Epithelial cell of proximal tubule (primary cell): ENCODE measurements at places on chromosomes 13 and 19. TPM values are rescaled to one million over a fixed set of nuclear protein-coding genes. Genes with fewer than 3 reads are reported as not detected.

DNA sequence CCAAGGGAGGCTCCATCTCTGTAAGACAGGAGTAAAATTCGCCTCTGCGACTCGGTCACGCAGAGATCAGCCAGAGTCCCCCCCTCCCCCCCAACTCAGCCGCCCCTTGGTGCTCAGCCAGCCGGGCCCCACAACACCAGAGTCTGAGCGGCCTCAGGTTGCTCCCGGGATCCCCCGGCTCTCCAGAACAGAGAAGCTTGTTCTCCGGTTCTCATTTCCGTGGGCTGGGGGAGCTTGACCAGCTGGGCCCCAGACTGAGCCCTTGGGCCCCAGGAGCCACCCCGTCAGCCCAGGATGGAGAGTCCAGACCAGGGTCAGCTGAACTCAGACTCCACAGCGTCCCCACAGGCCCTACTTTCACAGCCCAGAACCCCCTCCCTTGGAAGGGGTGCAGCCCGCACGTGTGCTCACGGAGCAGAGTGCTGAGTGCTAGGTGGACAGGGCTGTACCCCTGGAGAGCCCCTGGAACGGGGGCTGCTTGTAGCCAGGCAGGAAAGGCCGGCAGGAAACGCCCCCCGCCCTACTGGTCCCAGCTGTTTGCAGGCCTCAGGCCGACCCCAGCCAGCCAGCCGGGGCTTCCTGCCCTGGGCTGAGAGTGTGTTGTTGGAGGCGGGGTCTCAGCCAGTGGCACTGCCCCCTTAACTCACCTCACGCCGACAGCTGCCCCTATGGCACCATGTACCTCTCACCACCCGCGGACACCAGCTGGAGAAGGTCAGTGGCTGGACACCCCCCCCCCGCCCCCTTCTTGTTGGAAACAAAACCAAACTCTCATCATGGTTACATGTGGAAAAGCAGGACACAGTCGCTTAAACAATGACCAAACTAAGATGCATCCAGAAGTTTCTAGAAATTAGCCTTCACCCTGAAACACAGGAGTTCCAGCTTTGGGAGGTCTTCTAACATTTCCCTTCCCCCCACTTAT is 44.4 kb downstream of the COMP start:
- no peak for DNase-seq

DNA sequence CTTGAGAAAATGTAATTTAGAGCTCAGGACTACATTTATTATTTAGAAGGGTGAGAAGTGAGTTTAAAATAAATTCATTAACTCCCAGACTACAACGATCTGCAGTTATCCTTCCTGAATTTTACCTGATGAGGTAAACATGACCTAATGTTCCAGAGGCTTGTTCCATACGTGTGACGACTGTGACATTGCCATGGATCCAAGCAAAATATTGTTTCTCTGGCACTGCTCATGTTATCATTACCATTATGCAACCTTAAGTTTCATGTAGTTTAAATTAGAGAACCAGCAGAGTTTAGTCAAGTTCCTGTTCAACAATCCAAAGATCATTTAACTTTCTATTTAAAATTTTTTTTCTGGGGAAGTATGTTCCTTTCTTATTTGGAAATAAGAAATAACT is 279.6 kb downstream of the KLF5 start:
- no peak for DNase-seq

GRCh38 chr13:68690567-68690966 is 1417.1 kb upstream of the ATXN8OS start:
- no peak for DNase-seq

- DNase-seq = no peak
Observed at GRCh38 chr19:296476-297225, 5.4 kb upstream of the PLPP2 start.

- no peak for DNase-seq
Observed at GRCh38 chr13:23724196-23724970, 154.2 kb downstream of the TNFRSF19 start.

GRCh38 chr19:43506629-43507028 is 2.1 kb upstream of the PHLDB3 start:
- DNase-seq = no peak

DNA sequence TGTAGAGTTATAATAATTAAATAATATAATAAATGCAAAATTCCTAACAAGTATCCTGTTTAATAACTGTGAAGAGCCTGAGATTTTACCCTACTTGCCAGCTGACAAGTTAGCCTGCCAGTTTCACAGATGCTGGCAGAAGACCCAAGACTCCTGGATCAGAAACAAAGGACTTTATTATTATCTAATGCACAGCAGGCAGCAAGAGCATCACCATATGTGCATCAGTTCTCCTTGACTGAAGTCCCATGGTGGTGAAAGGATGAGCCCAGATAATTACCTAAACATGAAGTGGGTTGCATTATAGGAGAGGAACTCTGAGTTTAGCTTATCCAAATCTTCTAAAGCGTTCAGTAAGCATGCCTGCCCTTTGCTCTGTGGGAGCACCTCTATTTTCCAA is 39.1 kb upstream of the MTIF3 start:
- no peak for DNase-seq

DNA sequence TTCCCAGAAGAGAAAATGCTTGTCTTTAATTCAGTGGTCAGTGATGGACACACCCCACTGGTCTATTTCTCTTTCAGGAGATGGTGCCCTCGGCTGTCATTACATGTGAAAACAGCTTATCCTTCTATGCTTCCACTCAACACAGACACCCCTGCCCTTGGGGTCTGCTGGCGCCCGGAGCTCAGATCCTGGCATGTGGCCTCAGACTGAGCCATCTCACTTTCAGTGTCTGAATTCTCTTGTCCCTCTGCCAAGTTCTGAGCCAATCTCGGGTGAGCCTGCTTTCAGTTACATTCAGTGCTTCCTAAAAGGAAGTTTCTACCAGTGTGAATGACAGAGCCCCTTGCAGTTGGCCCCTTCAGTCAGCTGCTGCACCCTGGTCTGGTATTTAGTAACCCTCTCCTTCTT is 293.6 kb downstream of the DNAJC15 start:
- no peak for DNase-seq

- no peak for DNase-seq
Observed at GRCh38 chr19:4728871-4729270, 5.2 kb upstream of the DPP9 start.

GRCh38 chr19:13748169-13748828 is 16.0 kb upstream of the MRI1 start:
- DNase-seq = no peak

DNA sequence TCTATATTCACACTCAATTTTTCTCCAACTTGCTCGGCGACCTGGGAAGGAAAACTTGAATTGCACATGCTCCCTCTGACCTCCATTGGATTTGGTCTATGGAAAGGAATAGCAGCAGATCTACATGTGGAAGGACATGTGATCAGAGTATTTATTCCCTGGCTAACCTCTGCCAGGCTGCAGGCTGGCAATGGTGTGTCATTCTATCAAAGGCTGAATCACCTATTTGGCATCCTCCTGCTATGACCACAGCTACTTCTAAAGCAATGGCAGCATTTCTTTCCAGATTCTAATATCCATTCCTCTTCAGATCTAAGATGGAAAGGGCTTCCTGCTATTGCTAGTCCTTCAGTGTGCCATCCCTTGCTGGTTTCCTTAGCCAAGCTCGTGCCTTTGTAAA is 144.3 kb upstream of the FREM2 start:
- DNase-seq = peak; percentile 60

GRCh38 chr19:8686549-8686948 is 12.0 kb downstream of the ACTL9 start:
- DNase-seq = no peak

DNA sequence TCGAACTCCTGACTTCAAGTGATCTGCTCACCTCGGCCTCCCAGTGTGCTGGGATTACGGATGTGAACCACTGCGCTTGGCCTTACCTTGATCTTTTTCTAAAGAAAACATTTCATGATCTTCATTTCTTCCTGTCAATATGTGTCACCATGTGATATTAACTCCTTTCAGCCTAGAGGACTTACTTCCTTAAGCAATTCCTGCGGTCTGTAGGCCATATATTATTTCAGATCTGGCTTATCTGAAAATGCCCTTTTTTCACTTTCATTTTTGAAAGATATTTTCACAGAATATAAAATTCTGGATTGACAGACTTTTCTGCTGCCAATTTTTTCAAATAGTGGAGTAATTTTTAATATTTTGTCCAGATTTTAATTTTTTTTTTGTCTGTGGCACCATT is 2.0 kb upstream of the GPR32 start:
- no peak for DNase-seq

GRCh38 chr13:33348366-33348765 is 62.8 kb upstream of the STARD13 start:
- DNase-seq = no peak

GRCh38 chr19:9847087-9847671 is 12.1 kb downstream of the PIN1 start:
- DNase-seq = no peak

GRCh38 chr13:103238441-103238840 is 172.2 kb upstream of the SLC10A2 start:
- DNase-seq = no peak

- no peak for DNase-seq
Observed at GRCh38 chr13:44171861-44172260, 201.8 kb upstream of the SERP2 start.

GRCh38 chr13:22298530-22298929 is 627.7 kb downstream of the FGF9 start:
- no peak for DNase-seq

- no peak for DNase-seq
Observed at GRCh38 chr19:3507371-3508120, 1.4 kb downstream of the FZR1 start.

DNA sequence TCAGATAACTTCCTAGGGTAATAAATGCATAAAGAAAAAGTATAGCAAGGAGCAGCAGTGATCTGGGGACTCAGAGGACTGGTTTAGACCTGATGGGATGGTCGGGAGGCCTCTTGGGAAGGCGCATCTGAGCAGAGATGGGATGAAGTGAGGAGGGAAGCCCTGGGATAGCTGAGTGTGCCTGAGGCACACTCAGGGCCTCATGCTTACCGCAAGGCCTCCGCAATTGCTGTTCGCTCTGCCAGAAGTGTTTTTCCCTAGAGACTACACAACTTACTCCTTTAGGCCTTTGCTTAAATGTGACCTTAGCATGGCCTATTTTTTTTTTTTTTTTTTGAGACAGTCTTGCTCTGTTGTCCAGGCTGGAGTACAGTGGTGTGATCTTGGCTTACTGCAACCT is 4.1 kb upstream of the DLL3 start:
- DNase-seq = no peak

GRCh38 chr13:59210543-59210942 is 953.2 kb downstream of the DIAPH3 start:
- no peak for DNase-seq

GRCh38 chr13:23718996-23719395 is 148.8 kb downstream of the TNFRSF19 start:
- DNase-seq = no peak

DNA sequence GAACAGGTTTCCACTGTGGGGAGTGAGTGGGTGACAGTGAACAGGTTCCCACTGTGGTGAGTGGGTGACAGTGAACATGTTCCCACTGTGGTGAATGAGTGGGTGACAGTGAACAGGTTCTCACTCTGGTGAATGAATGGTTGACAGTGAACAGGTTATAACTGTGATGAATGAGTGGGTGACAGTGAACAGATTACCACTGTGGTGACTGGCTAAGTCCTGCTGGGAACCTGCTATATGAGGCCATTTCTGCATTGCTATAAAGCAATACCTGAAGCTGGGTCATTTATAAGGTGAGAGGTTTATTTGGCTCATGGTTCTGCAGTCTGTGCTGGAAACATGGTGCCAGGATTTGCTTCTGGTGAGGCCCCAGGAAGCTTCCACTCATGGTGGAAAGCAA is 637.1 kb downstream of the UQCRFS1 start:
- DNase-seq = no peak

GRCh38 chr19:14699641-14700040 is 9.8 kb downstream of the ZNF333 start:
- DNase-seq = no peak

DNA sequence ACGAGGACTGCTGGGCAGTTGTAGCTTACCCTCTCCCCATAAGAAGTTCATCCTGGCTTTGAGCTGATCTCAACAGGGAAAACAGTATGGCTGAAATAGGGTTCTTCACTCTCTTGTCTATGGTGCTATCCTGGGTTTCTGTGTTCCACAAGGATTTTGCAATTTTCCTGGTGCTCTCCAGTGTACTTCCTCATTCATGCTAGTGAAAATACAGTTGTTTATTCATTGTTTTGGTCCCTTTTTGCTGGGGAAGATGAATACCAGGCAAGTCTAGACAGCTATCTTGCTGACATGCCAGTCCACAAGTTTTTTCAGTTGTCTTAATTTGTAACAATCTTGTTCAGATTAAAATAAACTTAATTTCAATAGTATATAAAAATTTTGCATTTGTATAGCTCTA is 306.5 kb downstream of the DLEU7 start:
- no peak for DNase-seq

GRCh38 chr19:2488405-2488941 is 12.5 kb downstream of the GADD45B start:
- no peak for DNase-seq

DNA sequence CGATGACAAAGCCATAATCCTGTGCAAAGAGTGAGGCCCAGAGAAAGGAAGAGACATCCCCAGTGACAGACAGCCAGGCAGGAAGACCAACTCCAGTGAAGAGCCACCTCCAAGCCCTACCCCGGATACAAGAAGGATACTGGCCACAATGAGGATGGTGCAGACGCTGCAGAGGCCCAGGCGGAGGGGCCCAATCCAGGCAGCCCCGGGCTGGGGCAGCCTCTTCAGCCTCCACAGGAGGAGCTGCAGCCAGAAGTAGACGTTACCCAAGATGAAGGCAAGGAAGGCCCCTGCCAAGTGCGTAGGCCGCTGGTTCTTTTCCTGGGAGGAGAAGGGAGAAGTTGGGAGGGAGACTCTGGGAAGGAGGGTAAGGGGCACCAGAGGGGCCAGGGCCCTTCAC is 8.5 kb downstream of the TMEM150B start:
- no peak for DNase-seq

The BORCS8 gene
- 26.0 and 27.4 TPM in 2 replicates for total RNA-seq

The LHB gene
- total RNA-seq = 3.6 TPM in 1 of 2 replicates, not detected in the other

The PSG1 gene
- total RNA-seq = 0.06 TPM in 1 of 2 replicates, not detected in the other

The NLRP4 gene
- total RNA-seq = not detected in 2 replicates

The FCHO1 gene
- 4.2 and 18.0 TPM in 2 replicates for total RNA-seq

The TEX29 gene
- not detected in 2 replicates for total RNA-seq

The CYP2S1 gene
- total RNA-seq = 4.9 and 24.7 TPM in 2 replicates

The N4BP2L1 gene
- 2.0 and 3.6 TPM in 2 replicates for total RNA-seq

The RFPL4AL1 gene
- total RNA-seq = not detected in 2 replicates

The TEAD2 gene
- total RNA-seq = 74.5 and 89.5 TPM in 2 replicates

The CGB2 gene
- total RNA-seq = not detected in 2 replicates

The MCOLN1 gene
- 3.6 and 8.7 TPM in 2 replicates for total RNA-seq

The CD33 gene
- not detected in 2 replicates for total RNA-seq

The TBXA2R gene
- 0.17 and 0.51 TPM in 2 replicates for total RNA-seq

The TLE2 gene
- total RNA-seq = 1.6 and 2.9 TPM in 2 replicates

The PSG2 gene
- total RNA-seq = not detected in 2 replicates
